ENCODE measurements at places on chromosomes 2 and 18.

DNA sequence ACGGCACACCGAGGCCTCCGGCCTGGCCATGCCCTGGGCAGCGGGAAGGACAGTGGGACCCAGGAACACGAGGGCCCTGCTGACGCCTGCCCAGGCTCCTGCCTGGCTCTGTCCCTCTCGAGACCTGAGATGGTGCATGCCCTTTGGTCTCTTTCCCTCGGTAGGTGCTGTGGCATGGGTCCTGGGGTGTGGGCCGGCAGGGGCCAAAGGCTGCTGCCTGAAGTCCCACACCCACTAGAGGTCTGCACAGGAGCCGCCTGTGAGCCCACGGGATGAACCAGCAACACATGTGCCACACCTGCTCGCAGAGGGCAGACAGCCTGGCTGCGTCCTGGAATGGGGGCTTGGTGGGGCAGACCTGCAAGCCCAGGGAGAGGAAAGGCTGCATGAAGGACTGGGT lies 73.3 kb downstream of the NDUFA10 start:
- no peak for DNase-seq

GRCh38 chr2:204313256-204313655 lies 232.0 kb upstream of the PARD3B start:
- no peak for DNase-seq

- no peak for DNase-seq
Observed at GRCh38 chr2:191126386-191127085, 24.3 kb downstream of the STAT4 start.

GRCh38 chr18:5986257-5986931 lies 91.1 kb upstream of the TMEM200C start:
- no peak for DNase-seq

- no peak for DNase-seq
Observed at GRCh38 chr18:67634631-67635338, 118.3 kb upstream of the DSEL start.

DNA sequence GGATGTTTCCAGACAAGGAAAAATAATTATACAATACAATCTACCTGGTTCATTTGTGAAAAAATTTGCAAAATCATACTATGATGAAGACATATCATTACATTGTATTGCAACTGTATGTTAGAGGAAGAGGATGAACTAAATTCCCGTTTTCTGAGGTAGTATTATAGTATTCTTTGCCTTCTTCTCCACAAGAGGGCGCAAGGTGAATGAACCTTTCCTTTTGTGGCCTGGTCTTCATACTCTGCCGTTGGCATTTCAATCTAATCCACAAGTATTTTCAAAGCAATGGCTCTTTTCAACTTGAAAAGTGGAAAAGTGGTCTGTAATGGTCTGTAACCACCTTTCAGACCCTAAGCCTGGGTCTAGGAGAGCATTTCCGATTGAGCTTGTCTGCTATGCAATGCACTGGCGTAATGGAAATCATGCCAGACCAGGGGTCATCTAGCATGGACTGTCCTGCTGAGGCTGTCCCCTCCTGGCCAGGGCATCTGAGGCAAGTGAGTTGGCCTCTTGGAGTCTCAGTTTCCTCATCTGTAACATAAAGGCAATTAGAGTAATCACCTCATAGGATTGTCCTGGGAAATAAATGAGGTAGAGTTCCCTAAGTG lies 30.8 kb upstream of the ZNF396 start:
- DNase-seq = no peak

- no peak for DNase-seq
Observed at GRCh38 chr2:207156451-207157161, 9.1 kb downstream of the KLF7 start.

GRCh38 chr2:213696442-213696841 lies 412.2 kb downstream of the SPAG16 start:
- no peak for DNase-seq

- no peak for DNase-seq
Observed at GRCh38 chr2:191188550-191189093, 37.8 kb upstream of the STAT4 start.

DNA sequence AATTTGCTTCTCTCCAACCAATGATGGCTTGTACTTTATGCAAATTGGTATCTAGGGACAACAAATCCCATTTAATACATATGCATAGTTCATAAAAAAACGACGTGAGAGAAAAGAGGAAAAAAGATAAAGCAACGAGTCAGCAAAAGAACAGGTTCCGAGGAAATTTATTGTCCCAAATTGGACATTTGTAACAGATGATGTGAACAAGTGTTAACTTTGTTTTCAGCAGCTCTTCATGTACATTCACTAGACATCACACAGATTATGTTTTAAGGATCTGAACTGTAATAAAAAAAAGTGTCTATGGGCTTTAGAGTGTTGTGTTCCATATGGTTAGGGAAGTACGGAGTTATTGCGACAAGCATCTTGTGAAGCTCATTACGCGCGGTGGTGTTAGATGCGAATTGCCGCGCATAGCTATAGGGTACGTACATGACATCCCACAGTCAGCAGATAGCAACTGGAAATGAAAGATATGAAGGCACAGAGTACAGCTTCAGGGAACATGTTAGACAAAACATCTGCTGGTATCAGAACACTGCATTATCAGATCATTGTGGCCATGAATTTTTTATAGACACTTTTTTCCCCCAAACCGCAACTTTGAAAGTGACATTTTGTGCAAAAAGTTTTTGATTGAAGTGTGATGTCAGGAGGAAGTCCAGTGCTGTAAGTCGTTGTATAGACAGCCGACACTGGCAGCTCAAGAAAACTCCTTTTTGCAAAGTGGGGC lies 1073.1 kb upstream of the FANCL start:
- no peak for DNase-seq

- DNase-seq = no peak
Observed at GRCh38 chr2:62447411-62447810, 58.6 kb downstream of the TMEM17 start.

DNA sequence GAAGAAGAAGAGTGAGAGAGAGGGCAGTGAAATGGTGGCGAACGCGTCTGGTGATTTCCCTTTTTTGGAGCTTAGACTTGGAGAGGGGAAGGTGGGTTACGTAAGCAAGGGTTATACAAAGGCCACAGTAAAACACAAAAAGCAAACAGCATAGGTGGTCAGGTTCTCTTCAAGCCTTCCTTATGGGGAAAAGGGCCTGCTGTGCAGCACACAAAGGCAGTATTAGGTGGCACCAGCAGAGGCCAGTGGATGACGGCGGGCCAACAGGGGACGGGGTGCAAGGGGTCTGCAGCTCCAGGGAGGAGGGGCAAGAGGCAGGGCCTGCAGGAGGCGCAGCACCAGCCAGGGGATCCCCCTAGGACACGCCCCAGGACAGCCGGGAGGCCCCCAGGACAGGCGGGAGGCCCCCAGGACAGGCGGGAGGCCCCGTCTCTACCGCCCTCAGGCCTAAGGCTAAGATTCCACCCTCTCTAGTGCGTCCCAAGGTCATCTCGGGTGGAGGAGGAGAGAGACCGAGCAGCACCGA lies 32.6 kb upstream of the NPC1 start:
- DNase-seq = no peak

DNA sequence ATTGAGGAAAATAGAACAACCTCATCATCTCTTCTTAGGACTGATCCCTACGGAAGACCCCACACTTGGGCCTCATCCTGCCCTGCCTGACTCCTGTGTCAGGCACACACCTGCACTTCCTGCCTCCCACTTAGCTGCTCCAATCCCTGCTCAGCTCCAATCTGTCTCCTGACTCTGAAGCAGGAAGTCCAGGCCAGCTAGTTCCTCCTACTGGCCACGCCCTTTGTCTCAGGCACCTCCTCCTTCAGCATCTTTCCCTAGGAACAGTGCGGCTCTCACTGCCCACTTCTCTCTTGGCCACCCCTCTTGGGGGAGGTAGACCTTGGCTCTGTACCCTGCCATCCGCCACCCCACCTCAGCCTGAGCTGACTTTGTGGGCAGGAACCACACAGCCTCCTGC lies 135.8 kb downstream of the CELF4 start:
- no peak for DNase-seq

GRCh38 chr2:20634507-20635112 lies 16.3 kb downstream of the HS1BP3 start:
- no peak for DNase-seq

- DNase-seq = no peak
Observed at GRCh38 chr2:202718614-202719013, 83.8 kb downstream of the FAM117B start.

DNA sequence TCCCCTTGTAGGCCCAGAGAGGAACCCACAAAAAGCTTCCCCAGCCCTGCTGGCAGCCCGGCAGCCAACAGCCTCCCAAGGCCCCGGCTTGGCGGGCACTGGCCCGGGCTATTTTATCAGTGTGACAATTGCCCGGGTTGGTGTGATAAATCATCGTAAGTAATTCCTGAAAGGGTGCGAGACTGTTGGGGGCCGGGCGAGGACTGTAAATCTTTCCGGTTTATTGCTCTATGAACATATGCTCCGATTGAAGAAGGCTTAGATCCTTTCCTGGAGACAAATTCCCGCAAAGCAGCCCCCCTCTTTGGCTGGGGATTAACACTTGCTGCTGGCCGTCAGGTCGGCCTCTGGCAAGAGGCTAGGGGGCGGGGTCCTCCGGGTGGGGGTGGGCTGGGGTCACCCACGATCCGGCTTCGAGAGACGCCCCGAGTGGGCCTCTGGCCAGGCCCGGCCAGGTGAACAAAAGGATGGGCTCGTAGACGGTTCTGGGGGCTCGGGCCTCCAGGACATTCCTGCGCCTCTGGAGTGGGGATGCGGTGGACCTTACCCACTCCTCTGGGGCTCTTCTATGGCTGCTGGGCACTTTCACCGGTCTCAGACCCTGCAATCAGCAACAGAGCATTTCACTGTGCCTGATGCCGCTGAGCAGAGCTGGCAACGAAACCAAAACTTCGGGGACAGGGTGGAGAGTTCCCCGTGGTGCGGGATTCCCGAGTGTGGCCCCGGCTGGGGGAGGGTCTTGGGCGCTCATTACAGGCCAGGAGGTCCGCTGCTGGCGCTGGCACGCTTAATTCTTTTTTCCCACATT lies 2.0 kb downstream of the HOXD3 start:
- DNase-seq = no peak

- no peak for DNase-seq
Observed at GRCh38 chr2:133787207-133787606, 218.9 kb upstream of the NCKAP5 start.

DNA sequence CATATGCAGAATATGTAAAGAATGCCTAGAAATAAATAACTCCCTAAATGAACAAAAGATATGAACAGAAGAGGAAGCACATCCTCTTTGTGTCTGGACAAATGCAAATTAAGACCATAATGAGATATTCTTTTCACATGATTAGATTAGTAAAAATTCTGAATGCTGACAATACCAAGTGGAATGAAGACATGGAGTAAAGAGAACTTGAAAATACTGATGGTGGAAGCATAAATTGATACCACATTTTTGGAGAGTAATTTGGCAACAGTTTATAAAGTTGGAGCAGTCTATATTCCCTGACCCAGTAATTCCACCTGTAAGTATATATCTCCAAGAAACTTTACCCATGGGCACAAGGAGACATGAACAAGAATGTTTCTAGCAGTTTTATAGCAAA lies 130.0 kb downstream of the CAPN13 start:
- DNase-seq = no peak

DNA sequence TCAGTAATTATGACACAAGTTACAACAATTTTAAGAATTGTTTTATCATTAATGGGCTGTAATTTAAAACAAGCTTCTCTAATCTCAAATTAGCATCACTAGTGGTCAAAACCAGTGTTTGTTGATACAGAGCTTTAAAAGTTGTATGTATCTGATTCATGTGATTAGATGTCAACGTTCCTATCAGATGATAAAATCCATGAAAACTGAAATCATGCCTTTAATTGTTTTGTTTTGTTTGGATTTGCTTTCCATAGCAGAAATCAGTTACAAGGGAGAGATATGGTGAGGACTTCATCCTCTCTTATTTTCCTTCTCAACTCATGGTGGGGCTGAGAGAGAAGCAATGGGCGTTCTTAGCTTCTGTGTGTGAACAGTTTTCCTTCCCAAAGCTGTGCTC lies 469.6 kb downstream of the PID1 start:
- DNase-seq = no peak

GRCh38 chr2:8858910-8859309 lies 21.5 kb upstream of the KIDINS220 start:
- no peak for DNase-seq

DNA sequence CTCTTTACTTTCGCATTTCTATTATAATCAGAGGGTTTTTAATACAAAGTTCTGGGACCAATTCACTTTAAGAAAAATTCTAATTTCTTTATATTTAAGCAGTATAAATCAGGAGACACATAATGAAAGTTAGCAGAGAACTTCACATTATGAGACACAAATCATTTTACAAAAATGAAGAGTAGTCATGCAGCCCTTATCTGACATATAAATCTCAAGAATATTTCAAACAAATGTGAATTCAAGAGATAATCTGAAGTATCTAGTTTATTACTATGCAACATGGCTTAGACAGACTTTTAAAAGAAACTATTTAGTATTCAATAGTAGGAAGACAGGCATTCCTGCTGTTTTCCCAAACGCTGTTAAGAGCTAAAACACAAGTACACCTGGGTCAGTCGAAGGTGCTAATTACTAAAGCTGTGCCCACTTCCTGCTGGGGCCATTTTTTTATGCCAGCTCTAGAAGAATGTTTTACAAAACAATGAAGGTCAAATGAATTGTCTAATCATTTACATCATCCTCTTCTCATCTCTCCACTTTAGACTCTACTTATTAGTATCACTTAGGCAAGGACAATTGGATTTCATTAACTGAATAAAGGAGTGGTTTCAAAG lies 40.2 kb downstream of the CWC22 start:
- no peak for DNase-seq

GRCh38 chr2:120709608-120710041 lies 26.0 kb upstream of the GLI2 start:
- DNase-seq = no peak

- no peak for DNase-seq
Observed at GRCh38 chr18:79595876-79596374, 83.7 kb upstream of the CTDP1 start.

DNA sequence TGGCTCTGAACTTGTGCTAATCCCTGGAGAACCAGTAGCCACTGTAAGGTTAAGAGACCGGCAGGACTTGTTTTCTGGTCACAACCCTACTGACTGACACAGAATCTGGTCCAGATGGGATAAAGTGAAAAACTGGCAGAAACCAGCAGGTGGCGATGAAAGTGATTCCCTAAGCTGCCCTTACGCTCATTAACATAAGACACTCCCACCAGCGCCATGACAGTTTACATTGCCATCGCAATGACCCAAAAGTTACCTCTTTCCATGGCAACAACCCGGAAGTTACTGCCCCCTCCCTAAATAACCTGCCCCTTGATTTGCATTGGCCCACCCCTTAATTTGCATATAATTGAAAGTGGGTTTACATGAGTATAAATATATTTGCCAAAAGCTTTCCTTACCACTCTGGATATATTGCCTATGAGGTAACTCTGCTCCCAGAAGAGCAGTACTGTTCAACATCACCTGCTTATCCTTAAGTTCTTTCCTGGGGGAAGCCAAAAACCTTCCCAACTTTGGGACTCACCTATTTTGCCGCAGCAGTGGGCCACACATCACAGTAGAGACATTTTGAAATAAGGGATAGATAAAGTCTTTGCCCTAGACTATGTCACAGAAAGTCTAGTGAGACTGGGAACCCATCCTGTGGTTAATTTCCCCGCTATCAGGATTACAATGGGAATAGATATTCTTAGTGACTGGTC lies 35.8 kb upstream of the AFF3 start:
- no peak for DNase-seq

All from stimulated activated CD8-positive, alpha-beta memory T cell treated with anti-CD3 and anti-CD28 coated beads, Interleukin-15, amount 100 ng/mL, for 48 hours (primary cell).